ENCODE measurements at places on chromosomes 5 and 9.

DNA sequence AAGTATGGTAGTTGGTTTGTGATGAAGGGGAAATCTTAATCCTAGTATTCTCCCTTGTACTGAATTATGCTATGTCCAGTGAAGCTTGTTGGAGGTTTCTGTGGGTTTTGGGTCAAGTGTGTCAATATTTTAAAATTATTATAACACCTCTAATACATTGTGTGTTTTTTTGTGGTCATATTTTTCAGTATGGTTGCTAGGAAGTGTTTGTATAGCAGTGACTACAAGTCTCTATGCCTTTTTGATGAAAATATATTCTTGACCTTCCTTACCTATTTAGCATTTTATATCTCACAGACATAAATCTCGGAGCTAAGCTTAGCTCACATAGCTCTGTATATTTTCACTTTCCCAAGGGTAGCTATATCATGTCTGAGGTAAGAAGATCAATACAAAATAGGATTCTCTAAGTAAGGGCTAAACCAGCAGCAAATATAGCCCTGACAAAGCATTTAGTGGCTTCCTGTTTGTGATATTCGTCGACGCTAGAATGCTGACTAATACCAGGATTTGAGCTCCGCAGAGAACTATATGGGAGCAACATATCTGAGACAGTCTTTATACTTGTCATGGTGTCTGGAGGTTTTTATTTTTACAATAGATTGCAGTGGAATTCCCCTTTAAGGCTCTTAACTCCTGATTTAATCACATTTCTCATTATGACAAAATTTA lies 82.3 kb downstream of the MACIR start:
- DNase-seq = no peak

DNA sequence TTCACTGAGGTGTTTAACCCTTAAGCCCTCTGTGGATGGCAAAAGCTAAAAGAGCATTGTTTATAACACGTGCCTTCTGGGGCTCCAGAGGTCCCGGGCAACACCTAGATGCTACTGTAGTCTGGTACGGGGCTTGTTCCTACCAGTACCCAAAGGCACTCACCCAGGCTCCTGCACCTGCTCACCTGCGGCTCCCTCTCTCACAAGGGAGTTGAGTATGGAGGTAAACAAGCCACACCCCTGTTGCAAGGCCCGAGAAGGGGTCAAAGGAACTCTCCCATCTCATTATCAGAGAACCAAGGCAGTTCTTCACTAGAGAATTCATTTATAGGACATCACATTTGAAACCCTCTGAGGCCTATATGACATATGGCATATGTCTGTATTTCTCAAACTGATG lies 53.4 kb upstream of the IL6ST start:
- no peak for DNase-seq

DNA sequence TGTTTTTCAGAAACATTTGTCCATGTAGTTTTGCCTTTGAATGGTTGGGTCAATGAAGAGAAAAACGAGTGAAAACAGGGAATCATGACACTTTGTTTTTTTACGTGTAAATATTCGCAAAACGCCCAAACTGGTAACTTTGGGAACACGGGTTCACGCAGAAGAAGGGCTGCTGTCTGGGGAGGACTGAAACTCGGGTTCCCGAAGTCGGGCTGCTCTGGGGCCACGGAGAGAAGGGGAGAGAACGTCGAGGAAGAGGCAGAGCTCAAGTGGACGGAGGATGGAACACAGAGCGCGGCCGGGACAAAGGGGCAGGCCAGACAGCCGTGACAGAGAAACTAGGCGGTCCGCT lies 478 bp upstream of the SETD9 start:
- no peak for DNase-seq

DNA sequence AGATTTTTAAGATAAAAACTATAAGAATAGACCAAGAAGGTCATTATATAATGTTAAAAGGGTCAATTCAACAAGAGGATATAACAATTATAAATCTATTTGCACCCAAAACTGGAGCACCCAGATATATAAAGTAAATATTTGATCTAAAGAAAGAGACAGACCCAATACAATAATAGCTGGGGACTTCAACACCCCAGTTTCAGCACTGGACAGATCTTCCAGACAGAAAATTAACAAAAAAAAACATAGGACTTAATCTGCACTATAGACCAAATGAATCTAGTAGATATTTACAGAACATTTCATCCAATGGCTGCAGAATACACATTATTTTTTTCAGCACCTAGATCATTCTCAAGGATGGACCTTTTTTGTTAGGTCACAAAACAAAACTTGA lies 331.9 kb downstream of the SPOCK1 start:
- DNase-seq = no peak

DNA sequence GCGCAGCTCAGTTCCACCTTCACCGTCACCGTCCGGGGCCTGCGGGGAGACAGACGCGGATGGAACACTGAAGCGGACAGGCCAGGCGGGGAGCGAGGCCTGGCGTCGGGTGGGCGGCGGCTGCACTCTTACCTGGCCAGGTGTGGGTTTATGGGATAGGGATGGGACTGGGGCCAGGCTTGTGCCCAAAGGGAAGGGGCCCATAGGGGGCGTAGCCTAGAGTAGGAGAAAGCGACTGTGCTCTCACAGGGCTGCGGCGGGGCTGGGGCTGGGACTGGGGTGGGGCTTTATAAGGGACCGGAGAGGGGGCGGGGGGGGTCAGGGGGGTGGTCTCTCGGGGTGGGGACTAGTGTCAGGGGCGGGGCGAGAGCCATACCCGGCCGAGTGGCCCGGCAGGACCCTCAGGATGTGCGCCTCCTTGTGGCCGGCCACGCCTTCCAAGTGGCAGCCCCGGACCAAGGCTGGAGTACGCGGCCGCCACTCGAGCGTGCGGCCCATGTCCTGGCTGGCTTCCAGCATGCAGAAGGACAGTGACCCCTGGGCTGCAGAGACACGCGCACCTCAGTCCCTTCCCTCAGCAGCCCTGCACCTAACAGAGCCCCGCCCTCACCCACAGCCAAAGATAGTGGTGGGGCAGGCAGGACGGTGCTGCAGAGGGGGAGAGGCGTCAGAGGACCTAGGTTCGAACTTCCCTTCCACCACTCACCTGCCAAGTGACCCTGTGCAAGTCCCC lies 22.8 kb downstream of the FPGS start:
- no peak for DNase-seq

- no peak for DNase-seq
Measured at GRCh38 chr5:139413153-139413552, 9.3 kb upstream of the SPATA24 start.

DNA sequence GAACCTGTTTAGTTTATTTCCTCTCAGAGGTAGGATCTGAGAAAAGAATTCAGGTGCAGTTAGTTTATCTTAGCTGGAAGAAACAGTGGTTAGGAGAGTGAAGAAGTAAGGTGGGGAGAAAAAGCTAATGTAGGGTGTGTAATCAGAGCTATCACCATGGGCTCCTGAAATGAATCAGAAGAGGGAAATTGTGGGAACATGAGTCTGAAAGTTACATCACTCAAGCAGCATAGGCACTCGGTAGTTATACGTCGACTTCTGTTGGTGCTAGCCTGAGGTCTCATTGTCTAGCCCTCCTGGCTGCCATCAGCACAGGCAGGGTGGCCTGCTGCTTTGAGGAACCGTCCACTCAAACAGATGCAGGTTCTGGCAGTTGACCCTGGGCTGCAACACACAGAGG lies 56.7 kb upstream of the NPR3 start:
- no peak for DNase-seq

DNA sequence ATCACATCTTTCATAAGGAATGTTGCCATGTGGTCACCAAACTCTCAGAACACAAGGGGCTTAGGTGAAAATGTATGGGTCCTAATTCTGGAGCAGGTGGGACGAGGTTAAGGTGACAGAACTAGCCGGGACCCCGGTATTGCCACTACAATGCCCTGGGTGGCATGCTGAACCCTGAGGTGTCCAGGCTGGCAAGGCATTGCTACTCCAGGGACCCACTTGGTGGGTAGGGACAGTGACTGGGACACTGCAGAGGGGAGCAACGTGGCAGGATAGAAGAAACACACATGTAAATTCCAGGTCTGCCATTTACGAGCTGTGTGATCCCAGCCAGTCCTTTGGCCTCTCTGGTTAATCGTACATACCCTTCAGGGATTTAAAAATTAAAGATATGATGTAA lies 206.9 kb upstream of the MVB12B start:
- no peak for DNase-seq

DNA sequence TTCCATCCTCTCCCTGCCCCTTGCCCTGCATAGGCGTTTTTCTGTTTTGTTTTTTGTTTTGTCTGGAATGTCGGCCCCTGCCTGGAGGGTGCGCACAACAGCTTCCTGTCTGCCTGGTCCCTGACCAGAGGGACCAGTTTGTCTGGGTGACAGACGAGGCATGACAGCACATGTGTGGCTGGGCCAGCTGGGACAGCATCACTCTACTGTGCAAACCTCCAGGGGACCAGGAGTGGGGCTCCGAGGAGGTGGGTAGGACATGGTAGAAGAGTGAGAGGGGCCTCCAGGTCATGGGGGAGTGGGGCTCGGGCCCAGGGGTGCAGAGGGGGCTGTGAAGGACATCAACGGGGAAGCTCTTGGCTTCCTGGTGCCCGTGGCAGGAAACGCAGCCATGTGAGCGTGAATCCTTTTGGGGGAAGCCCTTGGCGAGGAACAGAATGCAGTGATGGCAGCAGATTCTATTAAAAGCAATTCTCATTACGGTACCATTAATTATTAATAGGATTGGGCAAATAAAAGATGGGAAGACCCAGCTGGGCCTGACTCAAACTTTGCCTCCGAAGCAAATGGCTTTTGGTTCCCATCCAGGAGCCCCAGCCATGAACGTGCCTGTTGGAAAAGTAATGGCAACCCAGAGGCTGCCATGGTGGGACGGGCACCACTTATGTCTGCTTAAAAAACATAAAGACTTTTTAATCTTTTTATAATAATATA lies 184.4 kb upstream of the IER5L start:
- no peak for DNase-seq

DNA sequence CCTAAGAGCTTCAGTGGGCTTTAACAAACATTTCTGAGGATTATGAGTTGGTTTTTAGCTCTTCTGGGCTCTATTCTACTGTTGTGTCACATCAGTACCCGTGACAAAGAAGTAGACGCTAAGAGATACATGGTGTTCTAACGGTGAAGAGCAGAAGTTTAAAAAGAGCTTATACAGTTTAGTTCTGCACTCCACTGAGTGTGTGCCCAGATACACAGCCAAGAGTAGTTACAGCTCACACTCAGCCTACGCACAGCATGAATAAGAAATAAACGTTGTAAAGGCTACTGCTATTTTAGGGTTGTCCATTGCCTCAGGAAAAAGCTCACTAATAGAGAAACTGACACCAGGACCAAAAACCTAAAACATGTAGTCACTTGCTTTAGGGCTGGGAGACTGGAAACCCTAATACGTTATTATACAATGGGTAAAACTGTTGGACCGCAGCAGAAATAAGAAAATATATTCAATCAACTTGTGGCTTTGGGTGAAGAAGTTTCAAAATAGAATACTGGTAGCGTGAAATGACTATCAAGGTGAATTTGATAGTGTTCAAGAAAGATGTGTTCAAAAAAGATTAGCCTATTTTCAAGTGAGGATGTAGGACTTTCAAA lies 34.7 kb downstream of the PSIP1 start:
- DNase-seq = no peak

GRCh38 chr5:171857489-171857876 lies 71.9 kb downstream of the SMIM23 start:
- no peak for DNase-seq

- no peak for DNase-seq
Measured at GRCh38 chr9:126853667-126854066, 6.8 kb upstream of the ZBTB34 start.

DNA sequence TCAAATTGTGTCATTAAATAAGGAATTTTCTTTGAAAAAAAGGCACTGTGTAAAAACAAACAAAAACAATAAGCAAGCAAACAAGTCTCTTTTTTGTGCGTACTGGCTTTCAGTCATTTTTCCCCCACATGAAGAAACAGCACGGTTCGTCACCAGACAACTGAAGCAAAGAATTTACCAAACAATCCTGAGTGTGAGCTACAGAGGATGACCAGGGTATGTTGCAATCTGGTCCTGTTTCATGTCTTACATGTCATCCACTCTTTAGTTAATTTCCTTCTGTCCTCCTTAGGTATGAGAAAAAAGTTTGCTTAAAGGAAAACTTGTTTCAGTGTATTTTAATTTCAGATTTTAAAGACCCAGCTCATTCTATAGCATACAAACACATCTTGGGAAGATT lies 1080.7 kb upstream of the NUDT12 start:
- no peak for DNase-seq

- no peak for DNase-seq
Measured at GRCh38 chr9:4066120-4066519, 233.7 kb downstream of the GLIS3 start.

- DNase-seq = no peak
Measured at GRCh38 chr9:124268661-124269060, 10.9 kb downstream of the NEK6 start.

DNA sequence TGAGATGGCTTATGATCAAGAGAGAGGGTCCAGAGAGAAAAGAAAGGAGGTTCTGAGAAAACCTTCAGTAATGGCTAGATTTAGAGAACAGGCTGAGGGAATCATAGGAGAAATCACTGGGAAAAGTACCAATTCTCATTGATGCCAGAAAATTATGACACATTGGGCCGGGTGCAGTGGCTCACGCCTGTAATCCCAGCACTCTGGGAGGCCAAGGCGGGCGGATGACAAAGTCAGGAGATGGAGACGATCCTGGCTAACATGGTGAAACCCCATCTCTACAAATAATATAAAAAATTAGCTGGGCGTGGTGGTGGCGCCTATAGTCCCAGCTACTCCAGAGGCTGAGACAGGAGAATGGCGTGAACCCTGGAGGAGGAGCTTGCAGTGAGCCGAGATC lies 29.5 kb upstream of the PLIN2 start:
- no peak for DNase-seq

DNA sequence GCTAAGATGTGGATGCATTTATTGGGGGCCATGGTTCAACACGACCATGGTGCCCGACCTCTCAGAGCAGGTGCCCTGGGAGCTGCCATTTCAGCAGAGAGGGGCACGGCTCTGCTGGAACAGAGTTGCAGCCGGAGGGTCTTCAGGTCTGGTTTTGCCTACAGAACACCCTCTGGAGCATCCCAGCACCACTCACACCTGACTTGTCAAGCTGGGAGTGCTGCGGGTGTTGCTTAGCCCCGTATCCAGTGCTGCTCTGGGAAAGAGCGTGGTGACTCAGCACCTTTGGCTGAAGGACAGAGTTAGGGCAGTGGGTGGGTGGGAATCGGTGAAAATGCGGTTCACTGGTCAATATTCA lies 36.5 kb upstream of the IRX4 start:
- DNase-seq = no peak

- no peak for DNase-seq
Measured at GRCh38 chr5:150410524-150411244, 2.0 kb downstream of the CD74 start.

DNA sequence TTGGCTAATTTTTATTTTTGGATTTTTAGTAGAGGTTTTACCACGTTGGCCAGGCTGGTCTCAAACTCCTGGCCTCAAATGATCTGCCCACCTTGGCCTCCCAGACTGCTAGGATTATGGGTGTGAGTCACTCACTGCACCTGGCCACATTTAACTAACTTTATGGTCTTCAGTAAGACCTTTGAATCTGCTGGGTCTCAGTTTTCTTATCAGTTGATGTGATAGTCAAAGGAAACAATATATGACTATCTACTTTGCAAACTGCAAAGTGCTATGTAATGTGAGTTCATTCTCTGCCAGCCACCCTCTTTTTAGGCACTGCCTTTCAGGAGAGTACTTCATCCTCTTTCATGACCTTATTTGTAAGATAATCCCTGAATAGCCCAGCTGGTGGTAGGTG lies 474.7 kb downstream of the PDE4D start:
- DNase-seq = no peak

Measured in stimulated activated CD4-positive, alpha-beta T cell treated with anti-CD3 and anti-CD28 coated beads, Interleukin-15, amount 100 ng/mL, for 48 hours (primary cell).